ENCODE measurements at places on chromosomes 13 and 19.

DNA sequence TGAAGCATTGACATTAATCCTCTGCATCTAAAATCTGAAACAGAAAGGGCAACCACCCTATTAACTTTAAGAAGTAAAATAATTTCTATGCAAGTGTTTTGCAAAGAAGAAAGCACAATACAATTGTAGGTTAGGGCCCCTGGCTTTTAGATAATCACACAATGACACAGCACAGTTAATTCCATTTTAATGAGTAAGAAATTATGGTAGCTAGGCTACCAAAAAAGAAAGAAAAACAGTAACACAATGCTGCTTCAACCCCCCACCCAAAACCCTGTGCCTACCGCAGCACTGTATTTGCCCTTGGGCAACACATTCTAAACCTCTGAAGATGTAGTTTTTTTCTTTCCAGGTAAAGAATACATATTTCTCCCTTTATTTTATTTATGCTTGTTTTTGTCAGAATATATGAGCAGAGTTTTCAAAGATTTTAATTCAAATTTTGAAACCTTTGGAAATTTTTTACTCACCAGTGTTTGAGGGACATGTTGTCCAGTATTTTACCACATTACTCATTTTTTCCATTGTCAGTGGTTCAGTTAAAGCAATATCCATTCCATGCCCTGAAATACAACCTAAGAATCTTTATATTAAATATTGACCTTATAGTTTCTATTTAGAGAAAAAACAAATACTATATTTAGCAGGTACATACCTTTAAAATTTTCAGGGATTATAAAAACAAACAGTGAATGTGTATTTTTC, 21.1 kb downstream of the SOHLH2 start:
- no peak for DNase-seq

GRCh38 chr13:50692396-50692915, 151.0 kb downstream of the DLEU7 start:
- DNase-seq = no peak

GRCh38 chr19:5265260-5265659, 75.4 kb downstream of the PTPRS start:
- DNase-seq = no peak

GRCh38 chr19:5035793-5036697, 67.1 kb downstream of the KDM4B start:
- no peak for DNase-seq

- peak; percentile 70 for DNase-seq
Measured at GRCh38 chr13:98890186-98890585, 87.7 kb downstream of the DOCK9 start.

GRCh38 chr13:110444226-110444653, 117.3 kb downstream of the RAB20 start:
- DNase-seq = no peak

GRCh38 chr13:25945596-25945995, 106.2 kb downstream of the SHISA2 start:
- DNase-seq = no peak

DNA sequence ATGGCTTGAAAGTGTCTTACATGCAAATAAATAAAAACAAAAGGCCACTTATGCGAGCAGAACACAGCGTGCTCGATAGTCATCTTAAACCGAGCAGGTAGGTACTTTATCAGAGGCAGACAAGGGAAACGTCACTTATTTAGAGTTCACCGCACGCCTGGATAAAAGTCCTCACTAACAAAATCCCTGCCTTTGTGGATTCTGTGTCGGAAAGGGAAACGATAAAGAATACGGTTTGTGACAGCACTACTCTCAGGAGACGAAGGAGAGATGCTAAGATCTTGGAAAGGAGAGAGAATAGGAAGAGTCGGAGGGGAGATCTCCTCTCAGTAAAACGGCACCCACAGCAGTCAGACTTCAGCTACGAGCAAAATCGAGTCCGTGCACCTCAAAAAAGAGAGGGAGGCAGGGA, 581 bp downstream of the RCBTB1 start:
- no peak for DNase-seq

- DNase-seq = peak; percentile 11
Measured at GRCh38 chr19:10193790-10194499, 808 bp downstream of the DNMT1 start.

- no peak for DNase-seq
Measured at GRCh38 chr13:25840261-25840660, 211.6 kb downstream of the SHISA2 start.

DNA sequence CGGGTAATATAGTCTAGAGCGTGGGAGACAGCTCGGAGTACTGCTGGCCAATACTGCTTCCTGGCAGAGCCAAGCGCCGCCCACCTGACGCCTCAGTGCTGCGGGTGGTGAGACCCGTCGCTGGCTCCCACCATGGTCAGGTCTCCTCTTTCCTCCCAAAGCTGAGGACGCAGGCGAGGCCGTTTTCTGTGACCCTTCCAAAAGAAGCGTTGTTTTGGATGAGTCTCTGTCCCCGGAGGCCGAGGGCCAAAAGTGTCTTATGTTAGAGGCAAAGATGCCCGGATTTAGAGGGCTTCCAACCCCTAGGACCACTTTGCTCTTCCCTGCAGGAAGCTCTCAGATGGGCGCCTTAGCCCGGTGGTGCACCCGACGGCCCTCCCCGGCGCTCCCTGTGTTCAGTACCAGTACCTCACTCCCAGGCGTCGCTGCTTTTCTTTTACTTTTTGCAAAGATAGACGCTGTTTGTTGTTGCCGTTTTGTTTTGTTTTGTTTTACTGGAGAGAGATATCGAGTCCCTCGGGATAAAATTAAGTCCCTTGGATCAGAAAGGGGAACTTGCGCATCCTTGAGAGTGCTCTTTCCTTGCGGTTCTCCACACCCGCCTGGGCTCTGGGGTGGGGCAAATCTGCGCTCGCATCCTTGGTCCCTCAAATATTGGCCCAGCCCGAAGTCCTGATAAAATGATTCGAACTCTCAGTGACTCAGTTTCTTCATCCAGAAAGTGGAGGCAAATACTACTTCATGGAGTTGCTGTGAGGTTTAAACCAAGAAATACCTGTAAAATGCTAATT, 7.0 kb downstream of the PDX1 start:
- no peak for DNase-seq

GRCh38 chr13:94435604-94436226, 43.8 kb downstream of the DCT start:
- DNase-seq = no peak

DNA sequence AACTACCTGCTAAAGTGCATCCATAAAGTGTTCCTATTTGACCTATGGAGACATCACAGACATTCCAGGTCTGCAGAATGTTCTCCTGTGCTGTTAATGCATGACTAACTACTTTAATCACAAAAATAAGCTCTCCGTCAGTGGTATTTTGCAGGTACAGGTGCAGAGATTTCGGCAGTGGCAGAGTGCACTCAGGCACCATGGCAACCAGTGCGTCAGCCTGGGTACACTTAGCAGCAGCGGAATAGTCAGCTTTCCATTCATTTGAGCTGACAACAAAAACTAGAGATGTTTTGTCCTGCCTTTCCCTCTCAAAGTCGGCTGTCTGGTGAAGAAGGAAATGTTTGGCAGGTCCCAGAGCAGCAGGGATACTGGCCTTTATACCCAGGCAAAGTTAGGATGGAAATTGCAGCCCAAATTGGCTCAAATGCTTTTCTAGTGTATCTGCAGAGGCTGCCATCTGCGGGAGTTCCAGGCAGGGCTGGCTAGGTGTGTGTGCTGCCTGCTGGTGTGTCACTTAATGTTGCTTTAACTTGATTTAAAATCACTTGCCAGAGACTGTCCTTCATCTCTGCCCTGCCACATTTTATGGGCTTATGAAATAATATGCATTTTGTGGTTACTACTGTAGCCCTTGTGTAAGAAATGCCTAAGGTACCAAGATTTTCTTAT, 195.8 kb downstream of the RAP2A start:
- DNase-seq = no peak

- DNase-seq = no peak
Measured at GRCh38 chr19:50893047-50893736, 18.0 kb downstream of the KLK4 start.

GRCh38 chr19:19417628-19418245, 12.3 kb downstream of the GATAD2A start:
- DNase-seq = no peak

- DNase-seq = no peak
Measured at GRCh38 chr19:3110126-3110825, 16.1 kb downstream of the GNA11 start.

- DNase-seq = no peak
Measured at GRCh38 chr13:100525453-100526317, 62.9 kb downstream of the GGACT start.

- DNase-seq = no peak
Measured at GRCh38 chr19:33376423-33376822, 2.9 kb downstream of the CEBPG start.

DNA sequence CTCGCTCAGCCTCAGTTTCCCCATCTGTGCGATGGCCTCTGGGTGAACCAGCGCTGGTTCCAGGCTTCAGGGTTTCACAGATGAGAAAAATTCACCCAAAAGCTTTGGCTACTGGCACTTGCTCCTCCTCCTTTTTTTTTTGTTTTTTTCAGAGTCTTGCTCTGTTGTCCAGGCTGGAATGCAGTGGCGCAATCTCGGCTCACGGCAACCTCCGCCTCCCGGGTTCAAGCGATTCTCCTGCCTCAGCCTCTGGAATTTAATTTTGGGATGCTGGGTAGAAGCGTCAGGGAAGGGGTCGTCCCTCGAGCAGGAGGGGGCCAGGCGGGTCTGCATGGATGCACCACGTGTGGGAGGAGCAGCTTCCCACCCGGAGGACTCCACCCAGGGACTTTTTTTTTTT, 7.0 kb downstream of the PRSS57 start:
- no peak for DNase-seq

All from stimulated activated CD4-positive, alpha-beta T cell treated with anti-CD3 and anti-CD28 coated beads, Interleukin-4, amount 100 ng/mL, for 24 hours (primary cell).